ENCODE measurements at places on chromosomes 4 and X.

DNA sequence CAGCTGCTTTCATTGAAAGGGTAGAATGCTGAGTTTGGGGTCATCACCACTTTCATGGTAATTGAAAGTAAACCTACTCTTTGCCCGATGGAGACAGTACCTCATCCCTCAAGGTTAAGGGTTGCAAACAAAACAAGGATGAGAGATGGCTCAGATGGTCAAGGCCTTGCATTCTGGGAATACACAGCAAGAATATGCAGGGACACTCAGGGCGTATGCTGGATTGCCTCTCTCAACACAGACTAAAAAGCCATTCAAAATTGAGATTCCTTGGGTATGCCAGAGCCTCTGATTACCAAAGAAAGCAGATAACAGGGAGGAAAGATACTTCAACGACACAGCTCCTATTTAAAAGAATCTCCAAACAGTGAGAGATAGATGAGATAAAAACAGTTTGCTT lies 310.4 kb downstream of the ARAP2 start:
- no peak for DNase-seq

DNA sequence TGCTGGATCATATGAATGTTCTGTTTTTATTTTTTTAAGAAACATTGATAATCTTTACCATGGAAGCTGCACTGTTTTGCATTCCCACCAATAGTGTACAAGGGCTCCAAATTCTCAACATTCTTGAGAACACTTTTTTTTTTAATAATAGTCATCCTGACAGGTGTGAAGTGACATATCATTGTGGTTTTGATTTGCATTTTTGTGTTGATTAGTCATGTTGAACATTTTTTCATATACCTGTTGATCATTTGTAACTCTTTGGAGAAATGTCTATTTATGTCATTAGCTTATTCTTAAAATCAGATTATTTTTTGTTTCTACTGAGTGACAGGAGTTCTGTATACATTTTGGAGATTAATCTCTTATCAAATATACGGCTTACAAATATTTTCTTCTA lies 408.5 kb downstream of the GLUD2 start:
- DNase-seq = no peak

DNA sequence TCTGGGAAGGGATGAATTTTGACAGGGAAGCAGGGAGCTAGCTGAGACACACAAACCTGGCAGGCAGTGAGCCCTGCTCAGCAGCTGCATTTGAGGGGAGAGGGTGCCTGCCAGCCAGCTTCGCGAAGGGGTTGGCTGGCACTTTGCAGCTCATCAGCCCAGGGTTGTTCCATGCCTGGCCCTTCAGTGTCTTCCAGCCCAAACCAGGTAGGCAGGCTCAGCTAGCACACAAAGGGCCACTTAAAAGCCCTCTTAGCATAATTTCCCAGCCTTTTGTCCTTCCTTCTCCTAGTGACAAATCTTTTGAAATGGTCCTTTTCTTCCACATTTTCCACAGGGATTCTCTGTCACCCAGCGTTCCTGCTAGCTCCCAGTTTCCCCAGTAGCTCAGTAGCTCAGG lies 4.3 kb upstream of the FRMPD3 start:
- peak; percentile 33 for DNase-seq

GRCh38 chrX:35115205-35115604 lies 172.6 kb downstream of the FAM47B start:
- no peak for DNase-seq

GRCh38 chr4:140136509-140136908 lies 17.5 kb downstream of the MAML3 start:
- no peak for DNase-seq

GRCh38 chr4:109195646-109196045 lies 106.8 kb downstream of the COL25A1 start:
- DNase-seq = no peak

DNA sequence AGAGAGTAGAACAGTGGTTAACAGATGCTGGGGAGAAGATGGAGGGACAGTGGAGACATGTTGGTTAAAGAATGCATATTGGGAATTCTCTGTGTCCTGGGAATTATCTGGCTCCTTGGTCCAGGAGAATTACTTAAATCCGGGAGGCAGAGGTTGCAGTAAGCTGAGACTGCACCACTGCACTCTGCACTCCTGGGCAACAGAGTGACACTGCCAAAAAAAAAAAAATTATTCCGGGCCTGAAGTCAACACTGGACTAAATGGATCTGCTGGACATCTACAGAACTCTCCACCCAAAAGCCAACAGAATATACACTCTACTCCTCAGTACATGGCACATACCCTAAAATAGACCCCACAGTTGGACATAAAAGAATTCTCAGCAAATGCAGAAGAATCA lies 400.0 kb upstream of the CXorf51B start:
- DNase-seq = no peak

DNA sequence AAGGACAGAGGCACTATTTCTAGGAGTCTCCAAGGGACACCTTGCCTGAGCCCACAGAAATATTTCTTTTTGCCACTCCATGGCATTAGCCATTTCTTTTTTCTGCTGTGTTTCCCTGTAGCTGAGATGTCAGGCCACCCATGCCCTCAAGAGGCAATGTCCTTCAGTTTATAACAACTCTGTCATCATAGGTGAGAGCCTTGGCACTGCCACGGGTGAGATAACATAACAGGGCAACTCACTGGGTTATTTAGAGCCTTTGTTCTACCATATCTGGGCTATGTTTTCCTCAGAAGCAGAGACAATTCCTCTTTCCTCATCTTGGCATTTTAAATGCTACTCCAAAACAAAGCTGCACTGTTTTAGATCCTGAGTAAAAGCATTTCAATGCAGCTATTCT lies 99.9 kb upstream of the MAOA start:
- DNase-seq = no peak

GRCh38 chr4:29326004-29326403 lies 1394.2 kb upstream of the PCDH7 start:
- no peak for DNase-seq

- no peak for DNase-seq
Measured at GRCh38 chr4:184460499-184461285, 13.7 kb downstream of the IRF2 start.

DNA sequence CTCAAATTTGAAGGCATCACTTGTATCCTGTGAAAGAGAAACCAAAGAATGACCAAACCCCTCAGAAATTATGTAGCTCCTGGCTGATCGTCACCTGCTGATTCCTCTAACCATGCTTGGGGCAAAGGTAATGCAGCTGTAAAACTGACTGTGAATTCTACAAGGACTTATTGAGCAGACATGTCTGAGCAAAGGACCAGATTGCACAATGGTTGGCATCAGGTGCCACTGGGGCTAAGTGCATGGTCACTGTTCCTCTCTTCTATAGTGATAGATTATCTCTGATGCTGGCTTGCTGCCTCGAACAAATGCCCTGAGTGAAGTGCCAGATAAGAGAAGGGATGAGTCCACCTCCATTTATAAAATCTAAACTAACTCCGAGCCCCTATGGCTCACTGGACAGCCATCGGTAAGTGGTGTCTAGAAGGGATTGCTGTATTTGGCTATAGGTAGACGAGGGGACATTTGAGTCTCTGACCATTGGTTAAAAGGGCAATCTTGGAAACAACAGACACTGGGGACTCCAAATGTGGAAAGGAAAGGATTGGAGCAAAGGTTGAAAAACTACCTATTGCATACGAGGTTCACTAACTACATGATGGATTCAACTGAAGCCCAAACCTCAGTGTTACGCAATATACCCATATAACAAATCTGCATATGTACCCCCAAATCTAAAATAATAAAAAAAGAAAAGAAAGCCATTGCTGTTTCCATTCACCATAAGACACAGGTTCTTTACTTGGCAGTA lies 110.7 kb upstream of the IGSF1 start:
- no peak for DNase-seq

GRCh38 chrX:791479-792034 lies 161.0 kb downstream of the SHOX start:
- DNase-seq = no peak

GRCh38 chrX:22313766-22314165 lies 41.1 kb downstream of the CBLL2 start:
- no peak for DNase-seq

DNA sequence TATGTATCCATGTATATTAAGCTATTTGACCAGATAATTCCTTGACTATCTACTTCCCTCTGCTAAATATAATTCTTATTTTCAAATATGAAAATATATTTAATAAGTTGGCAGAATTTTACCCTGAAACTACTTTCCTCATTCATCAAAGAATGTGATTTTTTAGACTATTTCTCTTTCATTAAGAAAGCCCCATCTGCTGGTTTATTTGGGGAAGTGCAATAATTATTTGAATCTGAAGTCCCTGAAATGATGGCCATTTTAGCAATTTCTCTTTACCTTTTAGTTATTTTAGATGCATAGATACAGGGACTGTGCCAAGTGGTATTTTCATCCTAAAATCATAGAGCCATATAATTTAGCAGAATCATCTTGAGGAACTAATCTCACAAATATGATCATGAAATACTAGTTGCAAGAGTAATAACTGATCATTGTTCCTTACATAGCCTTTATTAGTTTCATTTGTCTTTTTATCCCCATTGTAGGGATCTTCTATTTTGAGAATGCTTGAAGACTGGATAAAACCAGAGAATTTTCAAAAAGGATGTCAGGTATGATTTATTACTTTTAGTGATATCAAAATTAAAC lies 39.0 kb downstream of the ENPEP start:
- DNase-seq = no peak

DNA sequence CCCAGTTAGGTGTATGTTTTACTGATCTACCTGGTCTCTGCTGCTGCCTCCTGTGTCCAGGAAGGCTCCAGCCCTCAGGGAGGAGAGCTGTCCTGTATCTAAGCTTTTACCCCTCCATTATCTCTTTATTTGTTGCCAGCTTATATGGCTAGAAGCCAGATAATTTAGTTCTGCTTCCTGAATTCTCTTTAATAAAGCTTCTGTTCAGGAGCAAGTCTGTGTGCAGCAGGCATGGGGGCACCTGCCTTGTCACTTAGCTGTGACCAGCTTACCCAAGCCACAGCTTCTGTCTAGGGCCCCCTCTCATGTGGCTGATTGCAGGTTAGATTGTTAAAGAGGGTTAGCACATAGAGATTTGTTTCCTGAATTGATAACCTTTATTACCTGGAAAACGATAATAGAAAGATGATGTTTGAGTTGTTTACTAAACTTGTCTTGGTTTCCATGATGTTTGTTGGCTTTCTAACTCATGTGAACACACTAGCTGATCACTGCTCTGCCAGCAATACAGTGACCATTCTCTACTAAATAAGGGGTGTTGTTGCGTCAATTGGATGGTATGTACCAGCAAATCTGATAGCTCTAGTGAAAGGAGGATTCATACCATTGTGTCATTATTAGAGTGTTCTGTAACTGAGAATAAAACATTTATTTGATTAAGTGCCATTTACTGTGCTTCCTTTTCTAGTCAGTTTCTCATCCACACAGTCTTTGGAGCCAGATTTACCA lies 189.8 kb upstream of the ANK2 start:
- DNase-seq = no peak

DNA sequence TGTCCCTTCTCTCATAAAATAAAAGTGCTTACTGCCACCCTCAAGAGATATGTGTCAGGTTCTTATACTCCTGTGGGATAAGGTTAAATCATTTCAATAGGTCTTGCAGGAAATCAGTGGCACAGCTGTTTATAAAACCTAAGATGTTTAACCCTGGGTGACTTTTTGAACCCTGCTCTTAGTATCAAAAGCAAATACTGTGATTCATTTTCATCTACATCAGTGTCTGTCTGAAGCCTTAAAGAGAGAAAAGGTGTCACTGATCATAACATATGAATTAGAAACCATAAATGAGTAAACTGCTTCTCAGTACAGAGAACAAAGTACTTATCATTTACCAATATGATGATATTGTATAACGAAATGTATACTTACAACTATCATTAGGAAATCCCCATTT lies 59.0 kb downstream of the CCSER1 start:
- DNase-seq = no peak

- DNase-seq = no peak
Measured at GRCh38 chr4:70197842-70198241, 2.3 kb downstream of the ODAM start.

Measured in DMS79 (cell line).